ENCODE measurements at places on chromosomes 6 and 20. TPM values are rescaled to one million over a fixed set of nuclear protein-coding genes. Genes with fewer than 3 reads are reported as not detected.

Gene CPNE5
- total RNA-seq: 0.09 TPM

Gene LY86
- not detected for total RNA-seq

Gene SEMG1
- not detected for total RNA-seq

Gene CYP39A1
- total RNA-seq: 1.6 TPM

Gene UBD
- total RNA-seq: not detected

Gene COL9A3
- 133 TPM for total RNA-seq

Gene RNF8
- total RNA-seq: 20.1 TPM
